ENCODE measurements at places on chromosomes 7 and 10.
A peak's percentile ranks its signal among the peaks of the same experiment; 100 is the strongest.

GRCh38 chr7:159237022-159237653 is 92.5 kb upstream of the VIPR2 start:
- DNase-seq: no peak

GRCh38 chr7:113054938-113055337 is 31.7 kb downstream of the GPR85 start:
- no peak for DNase-seq

- no peak for DNase-seq
These were observed 82.5 kb upstream of the TBX20 start for GRCh38 chr7:35336444-35336843.

GRCh38 chr7:131745390-131746248 is 189.2 kb upstream of the PODXL start:
- DNase-seq: no peak

DNA sequence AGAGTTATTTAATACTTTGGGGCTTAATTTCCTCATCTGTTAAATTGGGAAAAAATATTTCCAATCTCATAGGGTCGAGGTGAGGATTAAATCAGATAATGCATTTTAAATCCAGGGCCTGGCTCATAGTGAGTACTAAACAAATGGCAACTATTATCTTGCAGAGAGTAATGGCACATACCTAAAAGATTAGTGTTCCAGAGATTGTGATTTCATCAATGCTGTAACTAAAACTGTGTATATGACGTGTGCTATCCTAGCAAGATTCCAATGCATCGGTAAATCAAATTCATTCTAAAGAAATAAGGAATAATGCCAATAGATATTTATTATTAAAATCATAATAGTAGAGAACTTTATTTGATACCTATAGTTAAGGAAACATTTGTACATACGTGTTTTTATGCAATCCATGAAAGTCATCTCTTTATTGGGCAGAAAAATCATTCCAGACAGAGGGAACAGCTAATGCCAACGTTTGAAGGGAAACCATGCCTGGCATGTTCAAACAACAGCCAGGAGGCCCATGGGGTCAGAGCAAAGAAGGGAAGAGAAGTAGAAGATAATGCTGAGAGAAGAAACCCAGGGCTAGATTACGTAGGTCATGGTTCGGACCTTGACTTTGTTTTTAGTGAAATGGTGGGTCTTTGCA is 174.8 kb upstream of the AGR3 start:
- DNase-seq: no peak

- DNase-seq: no peak
These were observed 34.8 kb upstream of the CHST15 start for GRCh38 chr10:124127965-124128810.

DNA sequence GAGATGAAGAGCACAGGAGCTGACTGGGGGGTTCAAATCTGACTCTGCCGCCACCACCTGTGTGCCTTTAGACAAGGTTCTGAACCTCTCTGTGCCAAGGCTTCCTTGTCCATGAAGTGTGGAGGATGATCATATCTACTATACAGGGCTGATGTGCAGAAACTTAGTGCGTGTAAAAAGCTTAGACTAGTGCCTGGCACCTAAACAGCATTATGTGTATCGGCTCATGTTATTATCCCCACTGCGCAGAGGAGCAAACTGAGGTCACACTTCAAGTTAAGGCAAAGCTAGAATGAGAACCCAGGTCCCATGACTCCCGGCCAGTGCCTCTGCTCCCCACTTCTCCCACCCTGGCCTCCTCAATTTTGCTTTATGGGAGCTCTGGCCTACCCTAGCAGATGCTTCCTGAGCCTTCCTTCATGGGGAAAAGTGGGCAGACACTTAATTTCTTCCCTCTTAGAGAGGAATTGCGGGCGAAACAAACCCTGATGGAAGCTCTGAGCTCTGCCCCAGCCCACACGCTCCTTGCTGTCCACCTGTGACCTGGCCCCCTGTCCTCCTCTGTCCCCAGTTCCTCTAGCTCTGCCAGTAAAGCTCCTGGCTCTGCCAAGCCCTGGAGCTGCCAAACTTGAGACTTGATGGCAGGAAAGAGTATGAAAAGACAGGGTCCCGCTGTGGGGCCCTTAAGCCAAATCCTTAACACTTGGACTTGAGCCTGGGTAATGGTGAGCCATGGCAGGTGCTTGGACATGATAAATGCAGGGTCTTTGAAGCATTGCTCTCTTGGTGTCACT is 71.0 kb downstream of the CDH23 start:
- no peak for DNase-seq

GRCh38 chr10:3828404-3829155 is 43.6 kb upstream of the KLF6 start:
- DNase-seq: no peak

GRCh38 chr10:26690731-26691475 is 6.6 kb upstream of the PDSS1 start:
- DNase-seq: no peak

DNA sequence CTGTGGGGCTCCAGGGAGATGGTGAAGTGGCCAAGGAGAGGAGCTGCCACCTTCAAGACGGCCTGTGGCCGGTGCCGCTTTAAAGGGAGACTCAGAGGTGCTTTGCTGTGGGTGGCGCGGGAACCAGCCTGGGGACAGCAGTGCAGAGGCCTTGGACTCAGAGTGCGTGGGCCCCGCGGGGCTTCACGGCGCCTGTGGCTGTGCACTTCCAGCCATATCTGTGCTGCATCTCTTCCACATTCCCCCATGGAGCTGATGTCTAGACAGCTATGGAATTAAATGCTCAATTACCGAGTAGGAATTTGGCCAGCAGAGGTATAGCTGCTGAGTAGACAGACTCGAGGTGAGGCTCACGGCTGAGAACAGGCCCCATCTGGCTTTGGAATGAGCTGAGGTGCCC is 41.7 kb downstream of the HTRA1 start:
- DNase-seq: no peak

DNA sequence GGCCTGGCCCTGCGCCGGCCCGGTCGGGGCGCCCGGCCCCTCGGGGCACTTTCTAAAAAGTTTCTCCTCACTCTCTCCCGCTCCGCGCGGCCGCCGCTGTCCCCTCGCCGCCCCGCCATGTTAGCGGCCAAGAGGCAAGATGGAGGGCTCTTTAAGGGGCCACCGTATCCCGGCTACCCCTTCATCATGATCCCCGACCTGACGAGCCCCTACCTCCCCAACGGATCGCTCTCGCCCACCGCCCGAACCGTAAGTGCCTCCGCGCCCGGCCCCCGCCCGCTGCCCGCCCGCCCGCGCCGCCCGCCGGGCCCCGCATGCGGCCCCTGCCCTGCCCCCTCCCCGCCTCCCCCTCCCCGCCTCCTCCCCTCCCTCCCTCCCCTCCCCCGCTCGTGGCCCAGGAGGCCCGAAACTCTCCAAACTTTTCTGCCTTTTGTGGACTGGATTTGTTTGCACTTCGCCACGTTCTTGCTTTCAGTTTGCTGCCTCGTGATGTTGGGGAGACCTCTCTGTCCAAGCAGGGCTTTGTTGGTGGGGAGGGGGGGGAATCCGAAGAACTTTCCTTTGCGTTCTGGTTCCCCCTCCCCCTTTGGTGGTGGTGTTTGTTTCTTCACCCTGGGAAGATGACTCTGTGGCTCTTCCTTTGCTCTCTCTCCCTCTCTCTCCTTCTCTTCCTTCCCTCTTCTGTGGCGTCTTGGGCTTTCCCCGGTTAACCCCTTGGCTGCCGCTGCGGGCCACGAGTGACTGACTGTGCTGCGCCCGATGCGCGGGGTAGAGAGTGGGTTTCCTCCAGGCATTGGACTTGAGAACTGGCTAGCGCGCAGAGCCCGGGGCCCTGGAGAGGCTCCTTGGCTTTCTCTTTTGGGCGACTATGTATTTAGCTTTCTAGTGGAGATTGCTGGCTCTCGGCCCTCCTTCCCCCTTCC is 1.6 kb downstream of the TCF7L2 start:
- peak; percentile 4 for DNase-seq

GRCh38 chr7:1169409-1170368 is 9.7 kb upstream of the ZFAND2A start:
- peak; percentile 82 for DNase-seq

GRCh38 chr7:17013204-17013603 is 131.4 kb upstream of the AGR3 start:
- DNase-seq: no peak

DNA sequence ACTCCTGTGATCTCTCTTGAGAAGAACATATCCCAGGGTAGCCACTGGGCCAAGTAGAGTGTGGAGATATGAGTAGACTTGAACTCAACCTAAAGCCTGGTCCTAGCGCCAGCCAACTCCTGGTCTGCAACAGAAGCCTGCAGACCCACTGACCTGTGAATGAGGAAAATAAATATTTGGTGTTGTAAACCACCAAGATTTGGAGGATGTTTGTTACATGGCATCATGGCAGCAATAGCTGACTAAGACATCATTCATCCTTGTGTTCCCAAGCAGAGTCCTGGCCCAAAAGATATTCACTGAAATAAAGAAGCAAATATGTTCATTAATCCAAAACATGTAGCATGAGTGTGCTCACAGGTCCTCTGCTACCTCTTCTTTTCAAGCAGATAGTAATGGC is 26.0 kb upstream of the CHST3 start:
- DNase-seq: no peak

GRCh38 chr10:108562105-108562504 is 1361.2 kb downstream of the XPNPEP1 start:
- no peak for DNase-seq

- no peak for DNase-seq
These were observed 912 bp upstream of the DUSP5 start for GRCh38 chr10:110496553-110497437.

GRCh38 chr10:20118119-20118518 is 301.9 kb downstream of the PLXDC2 start:
- no peak for DNase-seq

DNA sequence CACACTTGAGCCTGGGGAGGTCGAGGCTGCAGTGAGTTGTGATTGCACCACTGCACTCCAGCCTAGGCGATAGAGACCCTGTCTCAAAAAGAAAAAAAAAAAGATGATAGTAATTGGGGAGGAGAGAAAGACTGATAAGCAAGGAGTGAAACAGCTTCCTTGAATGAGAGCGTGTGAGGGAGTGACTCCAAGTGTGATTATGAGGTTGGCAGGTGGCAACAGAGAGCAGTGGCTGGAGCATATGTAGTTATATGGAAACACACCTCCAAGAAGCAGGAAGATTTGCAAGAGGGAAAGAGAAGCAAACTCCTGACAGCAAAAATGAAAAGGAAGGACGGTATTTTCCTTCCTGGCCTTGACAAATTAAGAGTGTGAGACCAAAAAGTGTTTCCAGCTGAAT is 50.4 kb downstream of the VKORC1L1 start:
- DNase-seq: no peak

GRCh38 chr10:15627617-15628196 is 92.0 kb downstream of the ITGA8 start:
- DNase-seq: no peak

DNA sequence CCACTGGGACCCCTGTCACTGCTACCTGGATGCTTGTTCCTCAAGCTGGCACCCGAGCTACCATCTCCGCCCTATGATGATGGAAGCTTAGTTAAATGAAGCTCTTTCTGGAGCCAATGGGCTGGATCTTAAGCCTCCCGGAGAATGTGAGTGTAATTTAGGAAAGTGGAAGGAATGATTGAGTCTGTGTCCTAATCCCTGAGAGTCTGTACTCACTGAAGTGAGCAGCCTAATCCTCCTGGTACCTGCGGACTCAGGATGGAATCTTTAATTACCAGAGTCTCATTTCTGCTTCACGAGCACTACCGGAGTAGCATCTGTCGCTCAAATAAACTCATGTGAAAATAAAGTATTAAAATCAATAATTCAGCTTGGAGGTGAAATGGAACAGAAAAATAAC is 255.5 kb downstream of the WDR37 start:
- DNase-seq: no peak

GRCh38 chr10:129523723-129524316 is 56.8 kb downstream of the MGMT start:
- no peak for DNase-seq

DNA sequence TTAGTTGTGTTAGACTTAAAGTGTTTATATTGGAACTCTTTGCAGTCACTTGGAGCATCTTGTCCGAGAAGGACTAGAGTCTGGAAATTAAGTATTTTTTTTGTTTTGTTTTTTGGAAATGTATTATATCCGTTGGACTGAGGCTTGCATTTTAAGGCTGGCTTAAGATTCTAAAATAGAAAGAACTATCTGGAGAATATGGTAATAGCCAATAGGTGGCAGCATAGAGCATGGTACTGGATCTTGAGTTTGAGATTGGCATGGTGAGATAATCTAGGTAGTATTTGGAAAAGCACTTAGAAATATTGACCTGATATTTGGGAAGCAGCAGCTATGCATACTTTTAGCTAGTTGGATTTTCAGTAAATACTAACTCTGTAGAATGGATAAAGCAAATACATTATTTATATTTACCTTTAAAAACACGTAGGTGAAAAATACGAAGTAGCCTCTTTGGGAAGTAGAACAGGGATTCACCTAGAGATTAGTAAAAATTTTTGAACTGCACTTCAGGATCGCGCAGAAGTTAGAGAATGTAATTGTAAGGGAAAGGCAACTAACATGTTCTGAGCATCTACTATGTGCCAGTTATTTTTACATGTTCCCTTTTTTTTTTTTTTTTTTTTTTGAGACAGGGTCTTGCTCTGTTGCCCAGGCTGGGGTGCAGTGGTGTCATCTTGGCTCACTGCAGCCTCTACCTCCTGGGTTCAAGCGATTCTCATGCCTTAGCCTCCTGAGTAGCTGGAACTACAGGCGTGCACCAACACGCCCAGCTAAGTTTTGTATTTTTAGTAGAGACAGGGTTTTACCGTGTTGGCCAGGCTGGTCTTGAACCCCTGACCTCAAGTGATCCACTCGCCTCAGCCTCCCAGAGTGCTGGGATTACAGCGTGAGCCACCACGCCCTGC is 78.6 kb downstream of the LCOR start:
- DNase-seq: no peak

- no peak for DNase-seq
These were observed 32.3 kb downstream of the SLC16A9 start for GRCh38 chr10:59677253-59677831.

GRCh38 chr7:133987582-133987981 is 139.6 kb upstream of the LRGUK start:
- DNase-seq: no peak

DNA sequence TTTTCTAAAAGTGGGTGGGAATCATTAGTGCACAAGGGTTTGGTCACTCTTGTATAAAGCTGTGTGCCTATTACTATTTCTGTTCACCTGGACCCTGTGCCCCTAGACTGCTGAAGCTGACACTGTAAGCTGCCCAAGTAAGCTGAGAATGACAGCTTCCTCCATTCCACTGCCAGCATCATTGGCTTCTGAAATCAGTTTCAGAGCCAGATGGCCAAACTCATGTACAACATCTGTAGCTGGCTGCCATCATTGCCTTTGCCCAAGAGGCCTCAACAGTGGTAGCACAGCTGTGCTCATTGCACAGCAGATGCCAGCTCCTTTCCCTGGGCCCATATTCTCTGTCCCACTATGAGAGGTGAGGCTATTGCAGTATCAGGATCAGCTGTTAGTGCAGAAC is 165.7 kb downstream of the CPEB3 start:
- DNase-seq: no peak
